ACHN (cell line): ENCODE measurements at places on chromosomes 7 and 10.

GRCh38 chr10:49313501-49314070 lies 14.6 kb downstream of the C10orf71 start:
- DNase-seq: no peak

DNA sequence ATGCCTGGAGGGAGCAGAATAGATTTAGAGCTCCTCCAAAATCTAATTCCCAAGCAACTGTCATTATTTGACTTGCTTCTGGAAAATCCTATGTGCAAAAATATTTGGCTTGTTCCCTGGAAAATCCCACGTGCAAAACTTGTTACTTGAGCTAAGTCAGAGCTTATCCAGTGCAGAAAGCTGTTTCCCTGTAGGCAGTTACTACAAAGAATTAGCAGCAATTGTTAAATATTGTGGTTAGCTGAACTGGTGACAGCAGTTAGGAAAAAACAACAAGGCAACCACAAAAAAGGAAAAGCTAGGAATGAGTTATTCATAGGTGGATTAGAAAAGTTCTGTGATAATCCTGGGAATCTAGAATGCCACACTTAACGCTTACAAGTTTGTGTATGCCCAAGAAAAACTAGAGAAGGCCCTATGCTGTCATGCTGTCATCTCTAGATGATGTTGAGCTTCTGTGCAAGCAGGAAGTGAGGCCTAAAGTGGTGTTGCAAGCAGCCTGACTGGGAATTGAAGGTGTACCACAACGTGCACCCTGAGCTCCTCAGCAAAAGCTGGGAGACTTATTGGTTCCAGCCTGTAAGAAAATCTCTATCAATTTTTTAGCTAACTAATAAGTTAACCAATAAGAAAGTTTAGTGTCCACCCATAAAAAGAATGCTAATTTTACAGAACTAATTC lies 738.6 kb upstream of the LRRTM3 start:
- no peak for DNase-seq

GRCh38 chr10:70174058-70174741 lies 3.9 kb upstream of the SAR1A start:
- no peak for DNase-seq

DNA sequence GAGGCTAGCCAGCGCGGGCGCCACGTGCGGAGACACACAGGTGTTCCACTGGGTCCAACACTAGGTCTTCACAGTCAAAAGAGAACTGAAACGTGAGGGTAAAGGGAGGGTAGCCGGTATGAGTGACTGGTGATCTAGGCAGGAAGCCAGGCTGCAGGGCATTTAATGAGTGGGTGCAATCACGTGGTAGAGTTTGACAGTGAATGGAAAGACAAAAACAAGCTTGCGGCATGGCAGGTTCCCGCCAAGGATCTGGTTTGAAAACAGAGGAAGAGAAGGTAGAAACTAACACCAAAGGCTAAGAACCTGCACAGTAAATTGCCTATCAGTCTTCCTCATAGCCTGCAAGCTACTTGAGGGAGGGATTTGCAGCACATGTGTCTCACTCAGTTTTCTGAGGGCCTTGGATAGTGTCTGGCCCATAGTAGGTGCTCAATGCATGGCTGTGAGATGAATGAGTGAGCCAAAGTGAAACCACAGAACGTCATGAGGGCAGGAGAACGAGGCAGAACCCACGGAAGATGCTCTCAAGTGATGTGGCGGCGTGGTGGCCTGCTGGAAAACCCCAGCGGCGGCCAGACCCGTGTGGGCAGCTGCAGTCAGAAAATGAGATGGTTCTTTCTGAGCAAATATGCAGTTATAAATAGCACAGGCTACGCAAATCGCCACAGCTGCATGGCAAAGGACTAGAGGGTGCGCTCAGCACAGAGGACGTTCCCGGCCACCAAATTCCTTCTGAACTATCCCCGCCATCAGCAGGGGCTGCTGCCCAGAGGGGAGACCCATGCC lies 183.6 kb upstream of the NFE2L3 start:
- DNase-seq: no peak

GRCh38 chr10:132651511-132652029 lies 114.0 kb downstream of the INPP5A start:
- DNase-seq: no peak

- peak; percentile 68 for DNase-seq
These were observed 20.3 kb upstream of the KLF6 start for GRCh38 chr10:3805201-3805790.

- DNase-seq: no peak
These were observed 31.9 kb downstream of the CPED1 start for GRCh38 chr7:121020249-121020988.

GRCh38 chr7:37549076-37549931 lies 100.6 kb upstream of the ELMO1 start:
- no peak for DNase-seq

DNA sequence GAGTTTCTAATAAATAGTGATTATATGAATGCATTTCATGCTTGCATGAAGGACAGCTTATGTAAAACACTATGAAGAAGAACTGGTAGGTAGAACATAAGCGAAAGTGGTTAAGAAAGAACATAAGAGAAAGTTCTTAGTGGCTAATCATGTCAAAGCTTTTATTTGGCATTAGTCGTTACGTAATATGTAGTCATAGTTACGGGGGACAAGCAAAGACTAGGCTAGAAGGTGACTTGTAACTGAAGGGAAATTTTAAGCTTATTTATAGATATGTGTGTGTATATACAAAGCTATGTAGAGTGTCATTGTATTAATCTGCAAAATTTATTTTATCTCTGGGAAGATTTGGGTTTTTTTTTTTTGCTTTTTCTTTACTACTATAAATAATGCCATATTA lies 36.9 kb downstream of the CAPZA2 start:
- DNase-seq: no peak

GRCh38 chr10:3239066-3239919 lies 66.7 kb upstream of the PITRM1 start:
- peak; percentile 48 for DNase-seq

DNA sequence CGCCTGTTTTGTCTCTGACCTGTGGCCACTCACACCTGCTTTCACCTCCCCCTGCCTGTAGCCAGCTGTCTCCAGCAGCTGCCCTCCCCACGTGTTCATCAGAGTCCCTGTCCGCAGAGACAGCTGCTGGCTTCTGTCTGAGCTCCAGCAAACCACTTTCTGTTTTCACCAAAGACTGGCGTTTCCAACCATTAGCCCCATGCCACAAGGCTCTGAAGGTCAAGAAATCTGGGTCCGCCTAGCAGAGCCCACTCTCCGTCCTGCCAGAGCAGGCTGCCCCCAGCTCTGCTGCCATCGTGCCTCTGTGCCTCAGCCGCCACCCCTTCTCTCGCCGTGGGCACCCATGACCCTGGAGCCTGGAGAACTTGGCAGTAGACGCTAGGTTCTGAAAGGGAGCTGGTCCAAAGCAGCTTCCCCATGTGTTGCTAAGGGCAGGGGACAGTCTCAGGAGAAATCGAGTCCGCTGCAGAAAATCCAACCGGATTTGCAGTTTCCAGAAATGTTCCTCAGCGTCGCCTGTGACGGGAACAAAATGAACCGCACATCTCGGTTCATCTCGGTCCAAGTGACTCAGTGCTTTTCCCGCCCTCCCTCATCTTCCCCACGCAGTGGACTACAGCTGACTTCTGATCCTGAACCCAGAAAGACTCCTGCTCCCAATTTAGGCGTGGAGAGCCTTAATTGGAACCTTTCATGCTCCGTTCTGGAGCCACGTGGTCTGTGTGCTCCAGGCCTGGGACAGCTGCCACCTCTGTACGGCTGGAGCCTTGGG lies 28.0 kb downstream of the TMEM120A start:
- no peak for DNase-seq

- no peak for DNase-seq
These were observed 46.1 kb upstream of the SEPTIN7 start for GRCh38 chr7:35754741-35755140.

- DNase-seq: no peak
These were observed 152.5 kb downstream of the PLXDC2 start for GRCh38 chr10:19968745-19969144.

DNA sequence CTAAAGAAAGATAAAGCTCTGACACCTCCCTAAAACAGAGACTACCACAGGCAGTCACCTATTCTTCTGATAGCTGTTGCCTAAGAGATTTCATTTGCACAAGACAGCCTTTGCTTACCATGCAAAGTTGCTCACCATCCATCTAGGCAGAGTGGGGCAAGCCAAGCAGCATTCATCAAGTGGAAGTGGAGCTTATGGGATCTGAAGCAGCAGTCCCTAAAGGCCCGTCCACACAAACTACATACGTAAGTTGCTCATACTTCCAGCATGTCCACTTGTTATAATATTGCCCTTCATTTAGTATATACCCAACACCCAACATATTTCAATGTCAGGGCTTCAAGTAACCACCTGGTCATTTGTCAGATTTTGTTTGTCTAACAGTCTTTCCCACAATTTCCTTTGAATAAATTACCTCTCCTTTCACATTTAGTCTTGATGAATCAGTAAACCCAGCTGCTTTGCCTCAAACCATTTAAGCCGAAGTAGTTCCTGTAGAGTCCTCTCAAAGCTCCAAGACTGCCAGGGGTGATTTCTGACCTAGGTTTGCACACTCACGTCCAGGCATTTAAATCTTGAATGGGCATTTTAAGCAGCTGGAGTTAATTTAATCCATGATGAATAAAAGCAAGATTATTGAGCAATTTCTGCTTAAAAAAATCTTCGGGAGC lies 67.9 kb downstream of the ATAD1 start:
- no peak for DNase-seq

- DNase-seq: no peak
These were observed 85.4 kb downstream of the MKX start for GRCh38 chr10:27660268-27660667.

DNA sequence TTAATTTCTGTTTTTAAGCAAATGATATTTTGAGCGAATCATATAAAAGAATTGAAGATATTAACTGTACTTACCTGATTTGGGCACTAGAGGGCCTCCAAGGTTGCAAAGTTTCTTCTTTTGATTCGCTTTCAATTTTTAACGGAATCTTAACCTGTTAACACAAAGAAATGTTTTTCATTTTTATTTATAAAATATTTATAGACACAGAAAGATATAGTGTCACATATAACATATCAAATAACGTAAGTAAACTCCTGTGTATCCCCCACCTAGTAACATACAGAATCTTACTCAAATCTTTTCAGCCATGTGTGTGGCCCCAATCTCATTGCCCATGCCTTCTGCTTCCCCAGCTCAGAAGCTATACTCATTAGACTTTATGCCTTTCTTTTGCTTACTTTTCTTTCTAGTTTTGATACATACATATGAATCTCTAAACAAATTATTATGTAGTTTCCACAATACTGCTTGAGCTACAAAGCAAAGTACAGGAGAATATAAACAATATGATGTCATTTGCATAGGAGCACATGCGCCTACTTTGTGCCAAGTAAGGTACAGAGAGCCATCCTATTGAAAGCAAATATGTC lies 49.5 kb upstream of the ZPBP start:
- DNase-seq: peak; percentile 57

GRCh38 chr10:1043532-1043995 lies 5.4 kb downstream of the IDI1 start:
- DNase-seq: no peak

- no peak for DNase-seq
These were observed 9.6 kb upstream of the C10orf105 start for GRCh38 chr10:71729161-71729636.

DNA sequence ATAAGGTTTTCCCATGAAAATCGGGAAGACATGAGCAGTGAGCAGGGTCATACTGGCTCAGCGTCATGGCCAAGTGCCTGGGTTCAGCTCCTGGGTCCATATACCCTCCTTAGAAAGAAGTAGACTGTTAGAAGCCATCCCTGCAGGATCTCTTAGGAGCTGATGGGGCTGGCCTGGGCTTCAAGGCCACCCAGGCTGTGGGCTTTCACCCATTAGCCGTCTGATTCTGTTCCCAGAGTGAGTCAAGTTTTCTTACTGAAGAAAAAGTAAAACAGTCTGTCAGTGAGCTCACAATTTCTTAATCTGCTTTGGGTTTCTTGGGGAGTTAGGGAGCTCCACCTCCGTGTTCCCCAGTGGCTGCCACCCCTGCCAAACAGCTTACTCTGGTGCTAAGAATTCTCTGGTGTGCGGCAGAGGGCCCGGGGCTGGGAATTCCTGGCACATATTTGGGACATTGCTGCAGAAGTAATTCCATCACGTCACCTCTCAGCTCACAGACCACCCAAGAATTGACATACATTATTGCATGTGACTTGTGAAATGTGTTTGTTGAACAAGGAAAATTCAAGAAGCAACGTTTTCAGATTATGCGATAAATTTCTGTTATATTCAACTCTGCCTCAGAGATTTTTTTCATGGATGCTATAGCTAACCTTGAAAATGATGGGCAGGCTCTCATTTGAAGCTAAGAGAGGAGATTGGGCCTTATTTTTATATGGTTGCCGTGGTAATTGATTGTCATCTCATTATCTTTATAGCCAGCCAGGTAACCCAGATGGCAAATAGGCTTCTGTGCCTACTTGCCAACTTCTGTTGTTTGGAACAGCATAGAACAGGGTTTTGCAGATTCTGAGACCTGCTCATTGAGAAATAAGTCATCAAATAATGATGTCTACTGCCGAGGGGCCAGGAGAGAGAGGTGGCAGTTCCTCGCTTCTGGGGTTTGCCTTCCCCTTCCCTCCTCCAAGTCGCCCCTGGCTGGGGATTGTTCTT lies 166.4 kb downstream of the CHN2 start:
- DNase-seq: no peak

GRCh38 chr7:1898628-1899185 lies 228.6 kb downstream of the ELFN1 start:
- no peak for DNase-seq

- DNase-seq: peak; percentile 6
These were observed 16.2 kb downstream of the PFKFB3 start for GRCh38 chr10:6218692-6219493.

GRCh38 chr10:8331387-8331786 lies 276.9 kb downstream of the GATA3 start:
- no peak for DNase-seq
